ENCODE measurements at places on chromosomes 3 and 15.

DNA sequence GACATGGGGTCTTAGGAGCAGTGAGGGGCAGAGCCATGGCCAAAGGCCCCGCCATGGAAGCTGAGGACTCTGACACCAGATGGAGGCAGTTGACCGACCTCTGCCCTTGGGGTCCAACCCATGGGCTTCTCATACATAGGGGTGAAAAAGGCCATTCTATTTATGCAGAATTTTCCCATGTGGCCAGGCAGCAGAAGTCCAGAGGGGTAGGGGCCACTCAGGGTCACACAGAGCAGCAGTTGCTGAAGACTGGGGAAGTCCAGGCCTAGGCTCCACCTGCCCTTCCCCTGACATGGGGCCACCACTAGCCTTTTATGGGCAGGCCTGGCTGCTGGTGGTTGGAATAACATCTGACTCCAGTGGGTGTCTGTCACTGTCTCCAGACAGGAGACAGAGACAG lies 6.4 kb downstream of the PRSS50 start:
- DNase-seq, result no peak

GRCh38 chr15:64843991-64844390 lies 2.3 kb downstream of the PLEKHO2 start:
- DNase-seq, result no peak

- DNase-seq, result no peak
Observed at GRCh38 chr15:59203008-59203407, 3.6 kb upstream of the LDHAL6B start.

- DNase-seq, result no peak
Observed at GRCh38 chr3:17007284-17007683, 122.5 kb downstream of the PLCL2 start.

- peak; percentile 34 for DNase-seq
Observed at GRCh38 chr3:179455954-179456353, 4.7 kb upstream of the GNB4 start.

- peak; percentile 96 for DNase-seq
Observed at GRCh38 chr3:72892081-72892775, 4.4 kb downstream of the GXYLT2 start.

GRCh38 chr3:3133500-3133899 lies 6.8 kb downstream of the TRNT1 start:
- DNase-seq, result no peak

DNA sequence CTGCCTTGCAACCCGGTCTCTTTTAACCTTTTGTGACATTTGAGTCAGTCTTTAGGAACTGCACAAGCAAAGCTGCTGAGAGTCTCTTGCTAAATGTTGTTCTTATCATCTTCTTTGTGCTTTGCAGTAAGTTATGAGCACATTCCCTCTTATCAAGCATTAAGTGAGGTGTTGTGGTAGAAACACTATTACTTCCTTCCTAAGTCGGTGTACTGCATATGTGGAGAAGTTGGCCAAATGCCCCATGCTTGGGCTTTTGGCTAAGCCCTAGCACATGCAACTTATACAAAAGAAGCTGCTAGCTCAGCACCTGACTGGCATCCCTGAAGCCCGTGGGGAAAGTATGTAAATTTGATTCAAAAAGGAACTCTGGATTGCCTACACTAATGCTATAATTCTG lies 136.5 kb upstream of the RBMS3 start:
- DNase-seq, result peak; percentile 28

DNA sequence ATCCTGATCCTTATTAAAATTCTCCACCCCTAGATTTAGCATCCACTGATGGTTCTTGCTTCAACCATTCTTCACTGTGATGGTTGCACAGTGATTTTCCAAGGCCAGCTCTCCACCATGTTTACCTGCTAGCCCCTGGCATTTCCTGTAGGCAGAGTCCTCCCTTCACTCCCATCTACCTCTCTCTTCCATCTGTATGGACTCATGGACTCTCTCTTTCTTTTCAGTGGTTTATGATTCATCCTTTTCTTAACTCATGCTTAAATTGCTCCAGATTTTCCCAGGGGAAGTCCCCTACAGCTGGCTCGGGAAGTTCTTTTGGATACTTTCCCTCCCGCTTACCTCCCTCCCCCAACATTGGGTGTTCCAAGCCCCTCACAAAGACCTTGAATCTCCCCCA lies 18.7 kb downstream of the TGM4 start:
- peak; percentile 79 for DNase-seq

DNA sequence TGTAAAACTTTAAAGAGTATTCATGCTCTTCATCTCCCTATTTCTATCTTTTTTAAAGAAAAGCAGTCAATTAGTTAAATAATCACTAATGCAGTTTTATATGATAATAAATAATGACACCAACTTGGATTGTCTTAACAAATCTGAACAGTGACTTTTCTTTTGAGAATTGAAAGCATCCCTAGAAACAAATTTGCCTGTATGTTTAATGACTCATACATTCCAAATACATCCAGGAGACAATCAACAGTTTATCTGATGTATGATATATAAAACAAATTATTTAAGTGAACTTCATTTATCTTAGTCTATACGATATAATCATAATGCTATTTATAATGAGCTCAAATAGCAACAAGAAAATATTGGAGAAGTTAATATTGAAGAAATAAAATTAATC lies 78.0 kb downstream of the ALCAM start:
- peak; percentile 59 for DNase-seq

DNA sequence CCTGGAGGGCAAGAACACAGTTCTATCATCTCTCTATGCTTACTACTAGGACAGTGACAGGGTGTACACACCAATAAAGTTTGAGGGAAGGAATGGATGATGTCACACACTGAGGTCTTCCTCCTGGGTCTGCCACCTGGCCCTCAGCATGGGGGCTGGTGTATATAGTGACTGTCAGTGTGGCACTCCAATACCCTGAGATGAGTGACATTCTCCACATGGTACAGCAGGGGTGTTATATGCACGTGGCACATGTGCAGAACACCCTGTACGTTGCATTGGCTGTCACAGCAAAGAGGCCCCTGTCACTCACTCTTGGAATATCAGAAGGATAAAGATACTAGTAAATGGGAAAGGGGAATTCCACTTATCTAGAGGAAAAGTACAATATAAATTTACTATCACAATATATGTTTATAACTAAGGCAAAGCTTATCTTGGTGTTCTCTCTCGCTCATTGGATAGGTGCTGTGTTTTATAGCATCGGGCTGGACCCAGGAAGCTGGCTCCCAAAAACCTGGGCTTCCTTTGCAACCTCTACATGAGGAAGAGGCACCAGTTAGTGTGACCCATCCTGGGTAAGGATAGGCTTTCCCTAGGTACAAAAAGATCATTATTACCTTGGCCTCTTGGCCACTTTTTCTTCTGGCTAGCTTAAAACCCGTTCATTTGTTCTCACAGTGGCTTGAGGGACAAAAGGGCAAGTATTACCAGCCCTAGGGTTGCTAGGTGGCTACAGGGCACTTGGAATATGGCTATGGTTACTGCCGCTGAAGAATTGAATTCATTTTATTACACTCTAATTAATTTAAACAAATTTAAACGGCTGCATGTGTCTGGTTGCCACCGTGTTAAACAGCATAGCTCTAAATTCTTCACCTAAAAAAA lies 54.8 kb upstream of the HES1 start:
- no peak for DNase-seq

GRCh38 chr3:158103887-158104327 lies 2.3 kb downstream of the SHOX2 start:
- DNase-seq, result no peak

- DNase-seq, result no peak
Observed at GRCh38 chr3:61648481-61648880, 87.1 kb downstream of the PTPRG start.

GRCh38 chr3:48558493-48559134 lies 2.0 kb upstream of the PFKFB4 start:
- DNase-seq, result no peak

- DNase-seq, result peak; percentile 58
Observed at GRCh38 chr3:99706410-99706809, 68.0 kb downstream of the COL8A1 start.

GRCh38 chr3:15291589-15292541 lies 40.5 kb downstream of the SH3BP5 start:
- no peak for DNase-seq

DNA sequence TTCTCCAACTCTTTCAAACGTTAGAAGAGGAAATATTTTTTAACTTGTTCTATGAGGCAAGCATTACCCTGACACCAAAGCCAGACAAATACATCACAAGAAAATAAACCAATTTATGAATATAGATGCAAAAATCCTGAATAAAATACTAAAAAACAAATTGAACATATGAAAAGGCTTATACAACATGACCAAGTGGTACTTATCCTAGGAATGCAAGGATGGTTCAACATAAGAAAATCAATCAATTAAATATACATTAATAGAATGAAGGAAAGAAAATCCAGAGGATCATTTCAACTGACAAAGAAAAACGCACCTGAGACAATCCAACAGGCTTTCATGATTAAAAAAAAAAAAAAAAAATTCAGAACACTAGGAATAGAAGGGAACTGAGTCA lies 17.1 kb downstream of the XPC start:
- no peak for DNase-seq

GRCh38 chr3:14286887-14287500 lies 108.4 kb downstream of the LSM3 start:
- DNase-seq, result no peak

GRCh38 chr3:169394316-169394715 lies 269.2 kb downstream of the MECOM start:
- no peak for DNase-seq

DNA sequence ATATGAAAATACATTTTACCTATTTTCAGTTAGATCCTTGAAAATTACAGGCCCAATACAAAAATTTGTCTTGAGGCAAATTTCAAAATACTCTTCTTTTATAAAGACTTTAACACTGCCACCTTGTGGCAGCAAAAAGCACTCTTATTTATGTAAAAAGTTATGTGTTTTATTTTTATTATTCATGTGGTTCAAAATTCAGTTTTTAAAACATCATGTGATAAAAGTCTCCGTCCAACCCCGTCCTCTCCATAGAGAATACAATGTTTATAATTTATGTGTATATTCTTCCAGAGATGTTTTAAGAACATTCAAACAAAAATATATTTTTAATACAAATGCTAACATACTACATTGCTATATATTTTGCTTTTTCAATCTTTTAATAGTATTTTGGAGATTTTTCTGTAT lies 36.9 kb upstream of the TRIM59 start:
- DNase-seq, result peak; percentile 57

GRCh38 chr3:148077318-148077923 lies 620.3 kb upstream of the AGTR1 start:
- DNase-seq, result peak; percentile 28

DNA sequence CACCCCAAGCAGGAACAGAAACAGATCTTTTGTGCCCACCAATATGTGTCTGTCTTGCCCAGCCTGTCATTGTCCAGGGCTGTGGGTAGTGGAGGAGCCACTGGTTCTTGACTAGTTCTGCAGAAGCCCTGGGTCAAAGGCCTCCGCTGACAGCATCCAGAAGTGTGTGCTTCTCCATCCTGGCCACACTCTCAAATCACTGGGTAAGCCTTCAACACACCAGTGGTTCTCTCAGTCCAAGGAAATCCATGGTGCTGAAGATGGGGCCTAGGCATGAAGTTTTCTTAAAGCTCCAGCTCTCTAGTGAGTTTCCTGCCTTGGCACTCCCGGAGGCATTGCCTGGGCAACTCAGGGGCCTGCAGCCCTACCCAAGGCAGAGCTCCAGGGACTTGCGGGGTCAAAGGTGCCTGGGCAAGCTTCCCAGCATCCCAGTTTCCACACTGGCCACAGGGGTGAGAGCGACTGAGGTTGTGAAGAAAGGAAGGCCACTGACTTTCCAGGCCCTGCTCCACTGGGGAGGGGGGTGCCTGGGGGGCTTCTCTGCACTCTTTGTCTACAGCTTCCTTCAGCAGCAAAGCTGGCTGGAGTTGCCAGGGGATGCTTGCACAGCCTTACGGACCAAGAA lies 37.9 kb upstream of the RPL32 start:
- DNase-seq, result no peak

DNA sequence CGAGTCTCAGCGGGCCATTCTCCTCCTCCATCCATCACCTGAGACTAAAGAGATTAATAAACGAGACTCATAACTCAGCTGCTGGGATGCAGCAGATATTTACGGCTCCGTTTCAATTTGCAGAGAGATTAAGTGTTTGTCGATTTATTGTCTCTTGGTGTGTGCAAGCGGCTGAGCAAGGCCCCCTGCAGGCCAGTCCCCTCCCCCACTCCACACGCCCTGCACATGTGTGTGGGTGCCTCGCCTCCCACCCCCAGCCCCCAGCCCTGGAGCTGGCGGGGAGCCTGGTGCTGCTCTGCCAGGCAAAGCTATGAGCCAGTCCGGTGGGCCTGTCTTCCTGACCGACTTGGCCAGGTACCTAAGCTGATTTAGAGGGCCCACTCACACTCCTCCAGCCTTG lies 63.0 kb downstream of the CYP11A1 start:
- no peak for DNase-seq

DNA sequence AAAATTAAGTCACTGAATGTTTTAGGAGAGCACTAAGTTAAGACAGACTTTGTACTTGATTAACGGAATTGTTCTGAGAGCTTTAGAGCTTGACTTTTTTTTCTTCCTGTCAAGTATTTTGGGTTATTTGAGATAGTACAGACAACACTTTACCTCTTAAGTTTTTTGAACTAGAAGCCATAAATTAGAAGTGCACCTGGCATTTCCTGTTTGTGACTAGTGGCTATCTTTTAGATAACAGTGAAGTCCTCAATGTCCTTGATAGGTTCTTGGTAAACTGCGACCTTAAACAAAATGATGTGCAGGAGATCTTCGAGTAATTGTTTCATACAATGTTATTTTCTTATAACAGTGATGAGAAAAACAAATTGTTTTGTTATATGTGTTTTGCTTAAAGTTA lies 213.9 kb downstream of the TP63 start:
- no peak for DNase-seq

DNA sequence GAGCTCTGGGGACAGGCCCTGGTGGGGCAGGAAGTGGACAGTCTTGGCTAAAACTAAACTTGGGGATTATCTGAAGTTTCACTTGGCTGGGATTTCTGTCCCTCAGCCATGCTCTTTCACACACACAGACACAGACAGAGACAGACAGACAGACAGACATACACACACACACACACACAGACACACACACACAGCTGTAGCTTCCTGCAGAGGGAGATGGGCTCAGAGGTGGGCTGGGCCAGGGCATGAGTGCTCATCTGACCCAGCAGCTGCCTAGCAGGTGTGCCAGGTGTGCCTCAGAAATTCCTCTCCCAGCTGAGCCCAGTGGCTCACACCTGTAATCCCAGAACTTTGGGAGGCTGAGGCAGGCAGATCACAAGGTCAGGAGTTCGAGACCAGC lies 3.3 kb downstream of the RHOV start:
- DNase-seq, result no peak

- no peak for DNase-seq
Observed at GRCh38 chr3:30711151-30711550, 104.8 kb downstream of the TGFBR2 start.
